ENCODE measurements at places on chromosomes 12 and 14.
A peak's percentile ranks its signal among the peaks of the same experiment; 100 is the strongest.

GRCh38 chr12:53208435-53208834, 1.4 kb upstream of the ITGB7 start:
- no peak for DNase-seq

GRCh38 chr12:117596968-117597367, 235.5 kb upstream of the NOS1 start:
- DNase-seq: peak; percentile 53

- DNase-seq: no peak
These were observed 30.2 kb upstream of the CPM start for GRCh38 chr12:68962877-68963855.

DNA sequence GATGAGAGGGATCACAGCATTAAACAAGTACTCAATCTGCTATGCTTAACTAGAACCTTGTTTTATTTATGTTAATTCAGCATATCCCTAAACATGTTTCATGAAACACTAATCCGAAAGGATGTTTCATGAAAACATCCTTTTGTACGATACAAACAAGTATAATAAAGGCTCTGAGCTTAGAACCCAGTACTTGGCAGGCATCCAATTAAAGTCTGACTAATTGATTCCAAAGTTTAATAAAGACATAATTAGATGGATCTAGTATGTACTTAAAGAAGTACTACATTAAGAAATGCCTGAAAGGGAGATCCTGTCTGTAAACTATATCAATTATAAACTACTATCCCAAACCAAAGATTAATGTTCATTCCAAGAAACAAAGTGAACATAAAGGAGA, 51.8 kb downstream of the SCAF11 start:
- no peak for DNase-seq

GRCh38 chr14:24693983-24694382, 60.0 kb upstream of the GZMB start:
- no peak for DNase-seq

DNA sequence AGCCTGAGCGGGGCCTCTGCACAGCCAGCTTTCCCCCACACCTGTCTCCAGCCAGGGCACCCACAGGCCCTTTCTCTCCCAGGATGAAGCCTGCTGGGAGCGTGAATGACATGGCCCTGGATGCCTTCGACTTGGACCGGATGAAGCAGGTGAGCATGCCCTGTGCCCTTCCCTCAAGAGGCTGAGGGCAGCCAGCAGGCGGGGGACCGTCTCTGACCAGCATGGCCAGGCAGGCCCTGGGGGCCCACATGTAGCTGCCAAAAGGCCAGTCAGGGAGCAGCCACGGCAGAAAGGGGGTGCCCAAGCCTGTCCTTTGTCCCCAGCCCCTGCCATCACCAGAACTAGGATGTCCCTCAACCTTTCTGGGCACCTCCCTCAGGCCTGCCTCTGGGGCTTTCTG, 18.3 kb downstream of the DEGS2 start:
- DNase-seq: no peak

- no peak for DNase-seq
These were observed 21.9 kb downstream of the CLEC9A start for GRCh38 chr12:10052193-10052913.

GRCh38 chr12:56198836-56199235, 9.6 kb upstream of the SMARCC2 start:
- DNase-seq: no peak

GRCh38 chr12:92096346-92097136, 49.1 kb downstream of the BTG1 start:
- no peak for DNase-seq

DNA sequence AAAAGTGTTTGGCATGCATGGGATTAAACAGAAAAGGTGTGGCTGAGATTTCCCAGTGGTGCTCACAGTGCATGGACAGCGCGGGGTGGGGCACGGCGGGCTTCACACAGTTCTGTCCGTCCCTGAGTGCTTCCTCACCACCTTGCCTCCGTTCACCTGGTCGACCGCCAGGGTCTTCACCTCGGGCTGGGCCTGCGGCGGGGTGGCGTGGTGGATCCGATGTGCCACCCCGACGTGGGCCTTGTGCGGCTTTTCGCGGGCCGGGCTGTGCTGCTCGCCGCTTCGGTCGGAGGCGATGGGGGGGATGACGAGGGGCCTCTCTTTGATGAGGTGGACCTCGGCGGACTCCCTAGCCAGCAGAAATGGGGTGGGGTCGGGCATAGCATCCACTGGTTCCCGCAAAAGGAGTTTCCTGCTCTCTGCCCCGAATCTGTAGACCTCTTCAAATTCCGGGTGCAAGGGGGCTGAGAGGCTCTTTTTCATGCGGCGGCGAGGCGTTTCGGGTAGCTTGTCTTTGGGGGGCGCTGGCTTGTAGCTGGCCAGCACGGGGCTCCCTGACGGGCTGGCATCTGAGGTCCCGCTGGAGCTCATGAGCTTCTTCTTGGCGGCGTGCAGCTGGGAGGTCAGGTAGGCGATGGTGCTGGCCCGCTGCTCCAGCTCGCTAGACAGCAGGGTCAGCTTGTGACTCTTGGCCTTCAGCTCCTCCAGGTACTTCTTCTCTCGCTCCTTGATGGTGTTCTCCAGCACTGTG, 35.5 kb downstream of the CCDC92 start:
- DNase-seq: no peak

DNA sequence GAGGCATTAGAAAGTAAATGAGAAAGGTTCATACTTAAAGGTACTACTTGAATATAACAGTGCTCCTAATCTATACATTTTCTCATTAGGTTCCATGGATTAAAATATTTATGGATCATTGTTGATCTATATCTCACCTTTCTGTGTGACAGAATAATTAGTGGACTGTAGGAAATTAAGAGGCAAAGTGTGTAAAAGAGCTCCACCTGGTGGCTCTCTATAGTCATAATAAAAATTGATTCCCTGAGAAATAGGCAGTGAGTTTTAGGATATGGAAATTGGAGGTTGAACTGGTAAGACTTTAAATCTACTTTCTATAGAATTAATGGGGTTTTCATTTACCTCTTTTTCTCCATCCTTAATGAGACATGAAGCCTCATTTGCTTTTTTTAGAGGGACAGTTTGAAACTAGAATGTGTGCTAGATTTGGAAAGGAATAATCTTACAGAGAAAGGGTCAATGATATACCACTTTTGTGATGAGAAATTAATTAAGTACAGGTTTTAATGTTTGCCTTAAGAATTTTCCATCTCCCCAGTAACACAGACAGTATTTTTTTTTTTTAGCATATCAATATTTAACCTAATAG, 11.8 kb upstream of the DERA start:
- DNase-seq: no peak

GRCh38 chr12:42362647-42363260, 36.8 kb downstream of the PPHLN1 start:
- no peak for DNase-seq

DNA sequence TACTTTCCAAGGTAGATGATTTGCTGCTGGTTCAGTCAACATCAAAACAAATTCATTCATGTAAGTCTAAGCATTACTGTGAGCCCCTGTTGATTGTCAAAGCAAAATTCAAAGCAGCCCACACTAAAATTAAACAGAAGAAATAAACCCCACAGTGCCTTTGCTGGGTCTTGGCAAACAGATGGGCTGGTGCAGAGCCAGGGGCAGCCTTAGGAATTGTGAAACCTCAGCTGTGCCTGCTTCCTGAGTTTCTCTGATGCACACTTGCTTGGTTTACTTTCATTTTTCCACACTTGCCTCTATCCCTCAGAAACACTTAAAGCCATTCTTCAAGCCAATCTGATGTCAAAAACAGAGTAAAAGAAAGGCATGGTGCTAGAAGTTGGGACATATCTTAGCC, 6.6 kb upstream of the PLEKHG7 start:
- no peak for DNase-seq

DNA sequence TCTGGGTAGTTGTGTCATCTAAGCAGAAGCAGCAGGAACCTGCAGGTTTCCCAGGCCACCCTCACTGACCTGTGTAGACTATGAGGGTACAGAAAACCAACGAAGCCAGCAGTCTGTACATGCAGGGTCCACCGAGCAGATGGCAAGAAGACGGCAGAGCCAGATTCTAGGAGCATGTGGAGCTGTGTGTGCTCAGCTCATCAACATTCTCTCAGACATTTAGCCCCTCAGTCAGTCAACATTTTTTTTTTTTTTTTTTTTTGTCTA, 7.3 kb upstream of the ASIC1 start:
- no peak for DNase-seq

GRCh38 chr12:129540249-129540648, 363.6 kb downstream of the TMEM132D start:
- peak; percentile 87 for DNase-seq

- no peak for DNase-seq
These were observed 48.0 kb downstream of the CD163L1 start for GRCh38 chr12:7395950-7396349.

DNA sequence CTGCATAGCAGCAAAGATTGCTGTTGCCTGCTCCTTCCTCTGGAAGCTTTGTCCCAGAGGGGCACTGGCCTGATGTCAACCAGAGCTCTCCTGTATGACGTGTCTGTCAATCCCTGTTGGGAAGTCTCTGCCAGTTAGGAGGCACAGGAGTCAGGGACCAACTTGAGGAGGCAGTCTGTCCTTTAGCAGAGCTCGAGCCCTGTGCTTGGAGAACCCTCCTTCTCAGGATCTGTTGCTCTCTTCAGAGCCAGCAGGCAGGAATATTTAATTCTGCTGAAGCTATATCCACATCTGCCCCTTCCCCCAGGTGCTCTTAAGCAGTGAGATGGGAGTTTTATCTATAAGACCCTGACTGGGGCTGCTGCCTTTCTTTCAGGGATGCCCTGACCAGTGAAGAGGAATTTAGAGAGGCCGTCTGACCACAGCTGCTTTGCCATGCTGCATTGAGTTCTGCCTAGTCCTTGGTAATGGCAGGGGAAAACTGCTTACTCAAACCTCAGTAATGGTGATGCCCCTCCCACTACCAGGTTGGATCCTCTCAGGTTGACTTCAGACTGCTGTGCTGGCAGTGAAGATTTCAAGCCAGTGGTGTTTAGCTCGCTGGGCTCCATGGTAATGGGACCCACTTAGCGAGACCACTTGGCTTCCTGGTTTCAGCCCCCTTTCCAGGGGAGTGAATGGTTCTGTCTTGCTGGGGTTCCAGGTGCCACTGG, 218.6 kb upstream of the SLC38A2 start:
- no peak for DNase-seq

GRCh38 chr12:8891976-8892375, 22.3 kb upstream of the PHC1 start:
- DNase-seq: no peak

DNA sequence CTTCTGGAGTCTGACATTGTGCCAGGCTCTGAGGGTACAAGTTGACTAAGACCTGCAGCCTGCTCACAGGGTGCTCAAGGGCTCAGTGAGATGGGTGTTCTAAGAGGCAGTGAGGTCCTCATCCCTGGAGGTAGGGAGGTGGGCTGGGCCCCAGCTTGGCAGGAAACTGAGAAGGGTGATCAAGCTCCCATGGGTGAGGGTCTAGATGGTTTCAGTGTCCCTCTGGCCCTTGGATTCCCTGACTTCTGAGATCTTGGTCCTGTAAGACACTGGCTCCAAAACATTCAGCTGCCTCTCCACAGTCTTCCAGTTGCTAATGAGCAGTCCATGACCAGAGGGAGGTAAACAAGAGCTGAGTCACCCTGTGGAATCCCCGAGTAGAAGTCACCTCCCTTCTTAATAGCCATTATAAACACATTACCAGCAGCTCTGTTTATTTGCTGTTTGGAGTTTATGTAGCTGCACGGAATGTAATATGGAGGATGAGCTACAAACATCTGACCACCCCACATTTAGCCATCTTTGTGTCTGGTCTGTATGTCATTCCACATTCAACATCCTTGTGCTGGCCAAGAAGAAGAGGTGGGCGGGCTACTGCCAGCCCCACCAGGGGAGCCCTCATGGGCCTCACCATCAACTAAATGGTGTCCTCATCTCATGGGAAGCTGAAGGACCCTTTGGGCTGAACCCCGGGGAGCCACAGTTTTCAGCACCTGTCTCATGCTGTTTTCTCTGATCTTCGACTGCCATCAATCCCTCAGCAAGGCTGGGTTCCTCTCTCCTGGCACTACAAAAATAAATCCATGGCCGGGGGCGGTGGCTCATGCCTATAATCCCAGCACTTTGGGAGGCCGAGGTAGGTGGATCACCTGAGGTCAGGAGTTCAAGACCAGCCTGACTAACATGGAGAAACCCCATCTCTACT, 37.2 kb upstream of the BDKRB2 start:
- DNase-seq: no peak

DNA sequence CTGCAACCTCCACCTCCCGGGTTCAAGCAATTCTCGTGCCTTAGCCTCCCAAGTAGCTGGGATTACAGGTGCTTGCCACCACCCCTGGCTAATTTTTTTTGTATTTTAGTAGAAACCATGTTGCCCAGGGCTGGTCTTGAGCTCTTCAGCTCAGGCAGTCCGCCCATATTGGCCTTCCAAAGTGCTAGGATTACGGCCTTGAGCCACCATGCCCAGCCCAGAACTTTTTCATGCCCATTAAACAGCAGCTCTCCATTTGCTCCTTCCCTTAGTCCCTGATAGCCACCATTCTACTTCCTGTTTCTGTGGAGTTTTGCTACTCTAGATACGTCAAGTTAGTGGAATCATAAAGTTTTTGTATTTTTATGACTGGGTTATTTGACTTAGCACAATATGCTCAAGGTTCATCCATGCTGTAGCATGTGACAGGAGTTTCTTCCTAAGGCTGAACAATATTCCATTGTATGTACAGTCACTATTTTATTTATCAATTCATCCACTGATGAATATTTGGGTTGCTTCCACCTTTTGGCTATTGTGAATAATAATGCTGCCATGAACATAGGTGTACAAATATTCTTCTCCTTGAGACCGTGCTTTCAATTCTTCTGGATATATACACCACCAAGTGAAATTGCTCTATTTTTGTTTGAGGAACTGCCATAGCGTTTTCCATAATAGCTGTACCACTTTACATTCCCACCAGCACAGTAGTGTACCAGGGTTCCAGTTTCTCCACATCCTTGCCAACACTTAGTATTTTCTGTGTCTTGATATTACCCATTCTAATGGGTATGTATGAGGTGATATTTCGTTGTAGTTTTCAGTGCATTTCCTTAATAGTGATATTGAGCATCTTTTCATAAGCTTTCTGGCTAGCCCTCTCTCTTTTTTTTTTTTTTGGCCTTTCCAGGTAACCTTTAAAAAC, 15.0 kb downstream of the ATF1 start:
- no peak for DNase-seq

DNA sequence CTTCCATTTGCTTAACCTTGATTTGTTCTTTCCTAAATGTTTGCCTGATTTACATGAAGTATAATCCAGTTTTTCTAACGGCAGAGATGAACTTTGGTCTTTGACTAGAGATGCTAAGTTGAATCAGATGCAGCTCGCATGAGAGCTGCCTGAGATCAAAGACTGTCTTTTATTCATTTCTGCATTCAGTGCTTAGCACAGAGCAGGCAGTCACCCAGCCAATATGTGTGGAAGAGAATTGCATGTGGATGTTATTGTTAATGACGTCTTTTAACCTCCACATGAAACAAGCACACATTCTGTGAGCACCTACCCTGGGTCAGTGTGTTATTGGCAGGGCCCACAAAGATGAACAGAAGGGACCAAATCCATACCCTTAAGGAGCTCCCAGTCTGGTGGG, 99.2 kb downstream of the SLC5A8 start:
- DNase-seq: no peak

- DNase-seq: no peak
These were observed 128.5 kb upstream of the FRMD6 start for GRCh38 chr14:51523243-51523642.
